ENCODE measurements at places on chromosomes 6 and 20. TPM values are rescaled to one million over a fixed set of nuclear protein-coding genes. Genes with fewer than 3 reads are reported as not detected.

DTD1 gene
- total RNA-seq = 50.8 TPM

UBE2C gene
- 12.9 TPM for total RNA-seq

PGC gene
- total RNA-seq = not detected

SPAG4 gene
- 8.5 TPM for total RNA-seq

KIF6 gene
- total RNA-seq = 0.83 TPM

SALL4 gene
- 0.51 TPM for total RNA-seq

OLIG3 gene
- not detected for total RNA-seq

SEMG1 gene
- total RNA-seq = not detected

COL9A1 gene
- total RNA-seq = not detected

CLPSL2 gene
- not detected for total RNA-seq

ZKSCAN3 gene
- total RNA-seq = 6.9 TPM

STK38 gene
- 26.9 TPM for total RNA-seq

SDC4 gene
- 142 TPM for total RNA-seq

TMEM244 gene
- total RNA-seq = not detected

POU3F2 gene
- total RNA-seq = not detected

HSPA1L gene
- 3.1 TPM for total RNA-seq

PXDC1 gene
- 52.7 TPM for total RNA-seq
